ENCODE measurements at places on chromosomes 4 and X.

DNA sequence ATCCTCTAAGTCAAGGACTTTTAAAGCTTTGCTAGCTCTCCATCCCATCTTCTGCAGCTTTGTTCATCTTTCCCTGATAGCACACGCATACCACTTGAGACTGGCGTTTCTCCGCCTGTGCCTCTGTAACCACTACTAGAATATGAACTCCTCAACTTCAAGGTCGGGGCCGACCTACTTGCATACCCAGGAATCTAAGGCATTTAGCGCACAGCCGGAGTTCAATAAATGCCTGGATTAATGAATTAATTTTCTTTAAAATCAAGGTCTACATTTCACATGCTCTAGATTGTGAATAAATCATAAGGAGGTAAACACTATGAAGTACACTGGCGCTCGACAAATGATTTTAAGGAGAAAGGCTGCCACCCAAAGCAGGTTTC lies 89.3 kb downstream of the HNRNPD start:
- DNase-seq = no peak

- DNase-seq = no peak
These were observed 84.5 kb upstream of the MAML3 start for GRCh38 chr4:140238351-140239056.

DNA sequence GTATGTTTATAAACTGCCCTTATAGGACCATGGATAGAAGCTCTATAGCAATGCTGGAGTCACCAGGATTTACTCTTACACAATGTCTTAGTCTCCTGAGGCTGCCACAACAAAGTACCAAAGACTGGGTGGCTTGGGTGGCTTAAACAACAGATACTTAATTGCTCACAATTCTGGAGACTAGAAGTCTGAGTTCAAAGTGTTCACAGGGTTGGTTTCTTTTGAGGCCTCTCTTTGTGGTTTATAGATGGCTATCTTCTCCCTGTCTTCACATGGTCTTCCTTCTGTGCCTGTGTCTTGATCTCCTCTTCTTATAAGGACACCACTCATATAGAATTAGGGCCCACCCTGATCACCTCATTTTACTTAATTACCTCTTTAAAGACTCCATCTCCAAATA lies 2.0 kb upstream of the TRPC3 start:
- DNase-seq = no peak

- DNase-seq = no peak
These were observed 2.1 kb downstream of the MBNL3 start for GRCh38 chrX:132486599-132487178.

GRCh38 chr4:168383510-168383909 lies 65.0 kb upstream of the DDX60 start:
- no peak for DNase-seq
